ENCODE measurements at places on chromosomes 7 and 10.

DNA sequence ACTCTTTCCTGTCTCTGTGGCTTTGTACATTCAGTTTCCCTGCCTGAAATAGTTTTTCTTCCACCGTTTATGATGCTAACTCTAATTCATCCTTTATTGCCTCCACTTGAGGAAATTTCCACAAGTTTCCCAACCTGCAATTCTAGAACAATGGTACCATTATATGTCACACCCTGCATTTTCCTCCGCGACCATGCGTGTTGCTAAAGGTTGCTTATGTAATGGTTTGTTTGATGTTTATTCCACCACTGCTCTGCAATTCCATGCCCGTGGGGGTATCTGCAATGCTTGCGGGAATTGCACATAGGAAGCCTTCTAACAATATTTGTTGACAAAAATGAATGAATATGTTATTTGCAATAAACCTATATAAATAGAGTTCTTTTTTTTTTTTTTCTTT, 69.5 kb upstream of the ST8SIA6 start:
- DNase-seq, result no peak

DNA sequence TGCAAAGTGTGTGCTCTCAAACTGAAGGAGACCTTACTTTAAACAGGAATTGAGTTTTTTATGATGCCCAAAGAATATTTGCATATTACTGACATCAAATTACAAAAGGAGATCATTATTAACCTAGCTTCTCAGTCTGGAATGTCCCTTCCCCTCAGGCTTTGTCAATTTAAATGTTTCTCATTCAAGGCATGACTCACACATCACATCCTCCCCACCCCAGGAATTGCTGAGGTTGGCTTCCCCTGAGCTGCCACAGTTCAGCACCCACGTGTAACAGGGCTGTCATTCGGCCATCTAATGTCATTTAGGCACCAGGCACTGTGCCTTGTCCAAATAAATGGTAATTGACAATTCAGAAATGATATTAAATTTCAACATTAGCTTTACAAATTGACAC, 305.9 kb upstream of the MGMT start:
- no peak for DNase-seq

- no peak for DNase-seq
Measured at GRCh38 chr10:103874730-103875129, 19.4 kb upstream of the SH3PXD2A start.

DNA sequence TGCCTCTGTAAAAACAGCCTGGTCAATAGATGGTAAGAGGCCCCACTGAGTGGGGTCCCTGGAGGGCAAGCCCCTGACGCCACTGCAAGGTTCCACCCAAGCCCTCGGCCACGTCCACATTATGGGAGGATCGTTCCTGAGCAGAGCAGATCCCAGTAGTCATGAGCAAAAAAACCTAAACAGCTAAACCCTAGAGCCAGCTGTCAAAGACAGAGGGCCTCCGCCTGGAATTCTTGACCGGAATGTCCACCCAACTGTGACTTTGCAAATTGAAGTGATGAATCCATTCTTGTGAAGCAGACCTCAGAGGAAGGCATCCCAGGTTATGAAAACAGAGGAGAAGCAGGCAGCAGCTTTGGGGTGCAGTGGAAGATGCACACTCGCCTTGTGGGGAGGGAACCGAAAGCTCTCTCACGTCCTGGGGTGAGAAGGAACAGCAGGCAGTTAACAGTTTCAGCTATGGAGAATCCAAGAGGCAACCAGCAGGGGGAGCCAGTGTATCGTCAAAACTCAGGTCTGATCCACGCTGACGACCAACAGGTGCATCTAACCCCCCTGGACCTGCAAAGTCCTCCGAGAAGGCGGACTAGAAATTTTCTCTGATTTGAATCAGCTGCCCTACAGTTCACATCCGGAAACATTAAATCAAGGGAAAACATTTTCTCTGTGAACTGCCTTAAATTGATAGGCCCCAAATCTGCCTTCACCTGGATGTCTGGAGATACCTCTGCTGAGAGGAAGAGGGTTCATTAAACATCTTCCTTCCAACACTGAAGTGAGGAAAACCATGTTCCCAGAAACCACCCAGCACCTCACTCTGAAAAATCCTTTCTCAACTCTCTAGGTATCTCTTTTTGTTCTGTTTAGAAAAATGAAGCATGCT, 139.1 kb upstream of the PFKP start:
- peak; percentile 83 for DNase-seq

DNA sequence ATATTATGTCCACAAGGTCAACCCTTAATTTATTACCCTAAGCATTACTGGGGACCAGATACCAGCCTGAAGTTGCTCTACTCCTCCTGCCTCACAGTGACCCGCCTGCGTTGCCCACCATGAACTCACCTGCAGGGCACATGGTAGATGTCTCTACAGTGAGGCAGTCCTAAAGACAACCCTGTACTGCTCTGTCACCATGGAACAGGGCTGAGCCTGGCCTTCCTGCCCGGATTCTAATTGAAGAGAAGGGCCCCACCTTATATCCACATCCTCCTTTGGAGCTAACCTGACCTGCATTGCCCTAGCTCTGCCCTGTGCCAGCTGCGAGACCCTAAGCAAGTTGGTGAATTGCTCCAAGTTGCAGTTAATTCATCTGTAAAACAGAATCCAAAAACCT, 4.1 kb downstream of the SH3PXD2A start:
- DNase-seq, result no peak

DNA sequence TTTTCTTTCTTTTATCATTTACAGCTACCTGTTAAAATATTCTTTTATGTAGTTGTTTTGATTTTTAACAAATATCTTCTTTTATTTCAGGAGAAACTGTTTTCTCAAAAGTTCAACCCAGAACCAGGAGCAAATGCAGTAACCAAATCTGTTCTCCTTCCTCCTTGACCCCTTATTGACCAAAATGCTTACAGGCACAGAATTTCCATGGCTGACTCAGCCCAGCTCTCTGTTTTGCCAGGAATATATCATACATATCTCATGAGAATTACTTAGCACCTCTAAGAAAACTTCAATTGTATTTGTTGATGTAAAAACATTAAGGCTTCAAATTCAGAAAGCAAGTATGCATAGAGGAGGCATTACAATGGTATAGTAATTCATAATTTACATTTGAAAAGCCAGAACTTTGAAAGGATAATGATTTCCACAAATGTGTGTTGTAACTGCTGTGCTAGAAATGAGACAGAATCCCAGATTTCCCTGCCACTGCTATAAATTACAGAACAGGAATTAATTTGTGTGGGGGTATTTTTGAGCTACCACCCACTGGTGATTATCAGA, 2.2 kb downstream of the GSAP start:
- no peak for DNase-seq

DNA sequence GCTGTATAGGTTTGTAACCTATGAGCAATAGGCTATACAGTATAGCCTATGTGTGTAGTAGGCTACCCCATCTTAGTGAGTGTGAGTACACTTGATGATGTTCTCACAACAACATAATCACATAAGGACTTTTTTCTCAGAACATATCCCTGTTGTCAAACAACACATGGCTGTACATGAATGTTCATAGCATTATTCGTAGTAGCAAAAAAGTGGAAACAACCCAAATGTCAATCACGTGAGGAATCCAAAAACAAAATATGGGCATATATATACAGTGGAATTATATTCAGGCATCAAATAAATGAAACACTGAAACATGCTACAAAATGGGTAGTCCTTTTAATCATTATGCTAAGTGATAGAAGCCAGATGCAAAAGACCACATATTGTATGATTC, 31.1 kb downstream of the CCDC172 start:
- DNase-seq, result no peak

Data from HEK293T (cell line).